ENCODE measurements at places on chromosomes 5 and 9.

- peak; percentile 63 for DNase-seq
These were observed 681 bp downstream of the FNIP1 start for GRCh38 chr5:131795879-131796792.

GRCh38 chr9:33623658-33624586 lies 99.9 kb downstream of the ANKRD18B start:
- DNase-seq, result peak; percentile 81

DNA sequence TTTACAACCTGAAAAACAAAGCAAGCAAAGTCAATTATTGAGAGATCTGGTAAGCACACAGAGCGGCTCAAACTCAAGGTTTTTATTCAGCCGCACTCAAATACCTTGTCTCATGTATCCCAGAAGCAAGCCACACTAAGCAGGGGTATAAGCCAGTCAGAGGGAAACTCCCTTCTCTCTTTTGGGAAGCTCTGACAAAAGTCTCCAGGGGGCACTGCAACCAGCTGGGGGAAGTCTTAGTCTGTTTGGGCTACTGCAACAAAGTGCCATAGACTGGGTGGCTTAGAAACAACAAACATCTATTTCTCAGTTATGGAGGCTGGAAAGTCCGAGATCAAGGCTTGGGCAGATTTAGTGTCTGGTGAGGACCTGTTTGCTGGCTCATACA lies 246.0 kb downstream of the ENC1 start:
- DNase-seq, result no peak

- DNase-seq, result no peak
These were observed 30.2 kb upstream of the ANXA1 start for GRCh38 chr9:73121375-73121935.

DNA sequence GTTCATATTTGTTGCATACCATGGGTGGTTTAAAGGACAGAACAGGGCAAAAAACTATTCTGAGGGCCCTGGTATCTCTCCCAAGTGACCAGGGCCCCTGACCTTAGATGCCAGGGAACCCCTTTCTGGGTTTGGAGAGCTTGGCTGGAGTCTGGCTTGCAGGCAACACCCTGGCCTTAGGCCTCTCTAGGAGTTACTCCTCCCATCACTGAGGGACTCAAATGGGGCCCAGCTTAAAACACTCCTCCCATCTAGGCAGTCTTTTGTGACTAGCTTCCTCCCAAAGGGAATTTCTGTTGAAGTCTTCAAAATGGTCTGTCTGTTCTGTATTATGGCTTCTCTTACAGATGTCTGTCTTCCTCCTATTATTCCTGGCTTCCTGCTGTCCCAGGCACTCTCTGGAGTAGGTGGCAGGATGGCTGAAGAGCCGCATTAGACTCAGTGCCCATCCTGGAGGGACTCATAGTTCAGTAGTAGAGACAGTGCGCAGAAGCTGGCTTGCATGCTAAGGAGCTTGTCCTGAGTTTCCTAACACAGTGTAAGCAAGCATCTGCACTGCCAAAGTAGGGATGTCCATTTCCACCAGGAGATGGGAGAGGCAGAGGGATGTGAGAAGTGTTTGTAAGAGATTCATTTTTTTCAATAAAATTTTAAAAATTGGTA lies 10.0 kb downstream of the COL15A1 start:
- no peak for DNase-seq

DNA sequence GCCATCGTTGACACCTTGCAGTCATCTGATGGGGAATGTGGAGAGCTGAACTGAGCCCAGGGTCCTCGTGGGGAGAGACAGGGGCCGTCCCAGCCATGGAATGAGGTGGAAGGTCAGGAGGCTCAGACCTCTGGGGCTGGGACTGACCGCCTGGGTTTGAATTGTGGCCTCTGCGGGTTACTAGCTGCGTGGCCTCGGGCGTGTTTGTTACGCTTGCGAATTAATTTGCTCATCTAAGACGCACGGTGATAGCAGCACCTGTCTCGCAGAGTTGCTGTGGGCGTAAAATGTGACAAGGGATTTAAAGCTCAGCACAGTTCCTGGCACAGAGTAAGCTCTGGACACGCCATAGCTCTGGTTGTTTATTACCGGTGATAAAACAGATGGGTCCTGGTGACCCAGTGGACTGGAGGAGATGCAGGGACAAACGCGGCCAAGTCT lies 19.4 kb upstream of the DAB2IP start:
- no peak for DNase-seq

- no peak for DNase-seq
These were observed 459.5 kb upstream of the WWC1 start for GRCh38 chr5:167831754-167832504.

GRCh38 chr5:6435356-6435755 lies 13.3 kb upstream of the UBE2QL1 start:
- DNase-seq, result peak; percentile 29

DNA sequence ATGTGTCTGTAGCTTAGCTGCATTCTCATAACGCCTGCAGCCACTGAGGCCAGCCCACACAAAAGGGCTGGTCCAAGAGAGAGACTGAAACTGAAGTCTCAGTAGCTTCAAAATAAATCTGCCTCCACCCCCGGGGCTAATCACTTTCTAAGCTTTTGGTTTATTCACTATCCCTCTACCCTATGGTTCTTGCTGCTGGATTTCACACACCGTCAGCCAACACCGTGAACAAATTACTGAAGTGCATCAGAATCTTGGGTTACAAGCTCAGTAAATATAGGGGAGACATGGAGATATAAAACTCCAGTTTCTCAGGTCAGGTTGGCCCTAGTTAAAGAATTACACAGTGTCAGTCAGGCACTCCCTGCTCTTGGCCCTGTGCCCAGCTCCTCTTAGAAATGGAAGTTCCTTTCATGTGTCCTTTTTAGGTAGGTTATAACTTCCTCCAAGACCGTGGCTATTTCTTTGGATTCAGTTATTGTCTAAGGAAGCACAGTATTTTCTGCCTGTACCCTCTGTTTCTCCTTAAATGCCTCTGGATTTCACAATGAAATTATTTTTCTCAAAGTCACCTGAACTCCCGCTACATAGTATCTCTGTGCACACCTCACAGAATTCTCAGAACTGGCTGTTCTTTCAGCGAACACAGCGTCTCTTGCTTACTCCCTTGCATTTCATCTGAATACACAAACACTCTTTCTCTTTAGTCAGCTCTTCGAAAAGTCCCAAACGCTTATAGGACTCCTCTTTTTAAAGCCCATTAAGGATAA lies 112.5 kb downstream of the FAM174A start:
- DNase-seq, result peak; percentile 30

DNA sequence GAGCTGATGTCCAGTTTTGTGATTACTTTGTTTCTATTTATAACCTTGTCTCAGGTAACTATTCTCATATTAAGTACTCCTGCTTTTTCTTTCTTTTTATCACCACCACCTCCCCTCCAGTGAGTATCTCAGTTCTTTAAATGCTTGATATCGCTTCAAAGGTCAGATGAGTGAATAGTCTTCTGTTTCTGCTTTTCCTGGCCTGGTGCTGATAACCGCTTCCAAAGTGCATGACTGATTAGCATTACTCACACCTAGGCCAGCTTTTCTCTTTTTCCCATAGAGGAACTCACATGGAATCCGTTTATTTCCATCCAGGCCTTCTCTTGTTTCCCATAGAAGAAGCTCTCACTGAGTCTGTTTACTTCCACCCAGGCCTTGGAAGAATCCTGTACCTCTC lies 3.2 kb downstream of the SLC36A1 start:
- DNase-seq, result no peak

- no peak for DNase-seq
These were observed 236.4 kb upstream of the DAB2 start for GRCh38 chr5:39661026-39661779.

DNA sequence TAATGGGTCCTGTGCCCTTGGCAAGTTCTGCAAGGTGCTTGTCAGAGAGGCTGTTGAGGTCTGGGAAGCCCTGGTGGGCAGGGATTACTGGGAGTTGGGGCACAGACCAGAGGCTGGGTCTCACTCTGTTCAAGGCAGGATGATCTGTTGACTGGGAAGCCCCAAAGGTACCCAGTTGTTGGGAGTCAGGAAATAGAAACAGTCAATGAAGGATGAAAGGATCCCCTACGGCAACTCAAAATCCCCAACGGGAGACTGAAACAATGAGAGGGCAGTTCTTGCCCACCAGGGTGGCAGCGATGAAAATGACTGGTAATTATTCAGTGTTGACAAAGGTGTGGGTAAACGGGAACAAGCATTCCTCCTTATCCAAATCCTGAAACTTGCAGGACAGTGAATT lies 31.2 kb downstream of the BNIP1 start:
- DNase-seq, result no peak

Measured in K562 (cell line).